Activated CD4-positive, CD25-positive, alpha-beta regulatory T cell treated with anti-CD3 and anti-CD28 coated beads, Interleukin-2, amount 50 U/mL, for 24 hours (primary cell): ENCODE measurements at places on chromosomes 4 and X.
A peak's percentile ranks its signal among the peaks of the same experiment; 100 is the strongest.

- no peak for ATAC-seq
Measured at GRCh38 chr4:177232473-177232872, 77.2 kb upstream of the NEIL3 start.

DNA sequence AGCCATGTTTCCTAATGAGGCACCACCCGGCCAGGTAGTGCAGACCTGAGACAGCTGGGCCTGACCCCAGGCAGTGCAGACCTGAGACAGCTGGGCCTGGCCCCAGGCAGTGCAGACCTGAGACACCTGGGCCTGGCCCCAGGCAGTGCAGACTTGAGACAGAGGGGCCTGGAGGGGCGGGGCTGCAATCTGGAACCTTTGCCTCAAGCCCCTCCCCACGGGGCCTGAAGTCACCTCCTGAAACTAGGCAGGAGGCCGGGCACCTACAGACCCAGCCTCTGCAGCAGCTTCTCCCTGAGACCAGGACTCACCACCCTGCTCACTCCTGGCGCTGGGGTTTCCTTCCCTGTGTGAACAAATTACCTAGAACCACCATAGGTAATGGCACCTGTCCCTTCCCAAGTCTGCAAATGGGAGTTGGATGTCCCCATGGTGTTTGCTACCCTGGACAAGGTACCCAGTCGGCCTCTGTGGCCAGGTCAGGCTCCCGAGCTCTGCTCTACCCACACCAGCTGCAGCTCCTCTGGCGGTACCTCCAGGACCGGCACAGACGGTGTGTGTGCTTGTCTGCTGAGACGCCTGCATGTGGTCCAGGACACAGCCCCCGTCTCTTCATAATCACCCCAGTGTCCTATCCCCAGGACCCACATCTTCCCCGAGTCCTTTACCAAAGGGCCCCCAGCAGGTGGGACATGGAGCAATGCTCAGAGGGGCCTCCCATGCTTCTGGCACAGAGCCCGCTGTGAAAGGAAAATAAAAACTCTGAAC lies 53.1 kb upstream of the C4orf50 start:
- ATAC-seq: no peak

DNA sequence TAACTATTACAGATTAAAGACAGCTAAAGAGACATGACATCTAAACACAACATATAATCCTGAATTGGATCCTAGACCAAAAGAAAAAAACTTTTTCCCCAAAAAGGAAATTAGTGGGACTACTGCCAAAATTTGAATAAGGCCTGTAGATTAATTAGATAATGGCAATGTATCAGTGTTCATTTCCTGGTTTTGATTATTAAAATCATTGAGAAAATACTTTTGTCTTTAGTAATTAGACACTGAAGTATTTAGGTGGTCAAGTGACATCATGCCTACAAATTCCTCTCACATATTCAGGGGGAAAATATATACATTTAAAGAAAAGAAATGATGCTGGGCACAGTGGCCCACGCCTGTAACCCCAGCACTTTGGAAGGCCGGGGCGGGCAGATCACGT lies 10.4 kb upstream of the USO1 start:
- no peak for ATAC-seq

- ATAC-seq: no peak
Measured at GRCh38 chr4:170672381-170672965, 582.7 kb upstream of the AADAT start.

- no peak for ATAC-seq
Measured at GRCh38 chr4:151715881-151716280, 44.9 kb downstream of the GATB start.

GRCh38 chr4:105626846-105627245 lies 74.4 kb downstream of the ARHGEF38 start:
- ATAC-seq: no peak

- no peak for ATAC-seq
Measured at GRCh38 chr4:32499171-32499570, 1779.0 kb downstream of the PCDH7 start.

DNA sequence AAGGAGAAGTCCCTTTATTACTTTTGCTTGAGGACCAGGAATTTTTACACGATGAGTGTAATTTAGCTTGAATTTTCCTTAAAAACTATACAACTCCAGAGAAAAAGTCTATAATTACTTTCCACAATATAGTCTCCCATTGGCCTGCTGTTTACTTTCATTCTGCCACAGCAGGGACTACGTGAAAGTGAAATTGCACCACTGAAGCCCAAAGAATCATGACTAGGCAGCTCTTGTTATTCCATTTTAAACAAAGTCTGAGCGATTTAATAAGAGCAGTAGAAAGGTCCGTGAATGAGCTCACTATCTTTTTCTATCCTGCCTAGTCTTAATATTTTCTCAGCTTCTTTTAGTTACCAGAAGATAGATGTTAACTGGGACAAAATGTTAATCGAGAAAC lies 68.6 kb downstream of the ADGRG4 start:
- ATAC-seq: no peak

GRCh38 chrX:83416273-83416672 lies 91.8 kb upstream of the POU3F4 start:
- no peak for ATAC-seq

- no peak for ATAC-seq
Measured at GRCh38 chr4:125642645-125643044, 327.9 kb downstream of the FAT4 start.

DNA sequence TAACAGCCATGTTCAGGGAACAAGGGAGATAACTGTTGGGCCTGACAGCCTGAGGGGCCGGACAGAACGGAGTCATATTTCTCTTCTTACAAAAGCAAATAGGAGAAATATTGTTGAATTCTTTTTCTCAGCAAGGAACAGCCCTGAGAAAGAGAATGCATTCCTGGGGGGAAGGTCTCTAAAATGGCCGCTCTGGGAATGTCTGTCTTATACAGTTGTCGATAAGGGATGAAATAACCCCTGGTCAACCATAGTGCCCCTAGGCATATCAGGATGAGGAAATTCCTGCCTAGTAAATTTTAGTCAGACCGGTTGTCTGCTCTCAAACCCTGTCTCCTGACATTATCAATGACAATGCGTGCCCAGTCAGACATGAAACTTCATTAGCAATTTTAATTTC lies 1925.5 kb downstream of the PCDH7 start:
- no peak for ATAC-seq

GRCh38 chr4:117326091-117326490 lies 240.7 kb upstream of the TRAM1L1 start:
- ATAC-seq: no peak

GRCh38 chr4:70954032-70954431 lies 39.4 kb upstream of the DCK start:
- no peak for ATAC-seq

DNA sequence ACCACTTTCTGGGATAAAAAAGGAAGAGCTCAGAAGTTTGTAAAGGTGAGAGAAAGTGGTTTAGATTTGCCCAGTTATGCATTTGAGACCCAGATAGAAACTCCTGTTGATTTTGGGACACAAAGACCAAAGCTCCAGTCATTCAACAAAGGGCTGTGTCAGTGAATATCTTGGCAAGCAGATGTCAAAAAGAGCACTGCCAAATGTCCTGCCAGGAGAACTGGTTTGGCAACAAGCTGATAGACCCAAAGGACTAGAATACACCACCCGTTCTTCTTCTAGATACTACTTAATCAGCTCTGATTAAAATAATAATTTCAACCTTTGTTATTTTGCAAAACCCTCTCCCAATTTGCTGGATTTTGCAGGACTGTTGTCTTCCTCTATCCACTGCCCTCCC lies 121.4 kb downstream of the NHS start:
- ATAC-seq: no peak

DNA sequence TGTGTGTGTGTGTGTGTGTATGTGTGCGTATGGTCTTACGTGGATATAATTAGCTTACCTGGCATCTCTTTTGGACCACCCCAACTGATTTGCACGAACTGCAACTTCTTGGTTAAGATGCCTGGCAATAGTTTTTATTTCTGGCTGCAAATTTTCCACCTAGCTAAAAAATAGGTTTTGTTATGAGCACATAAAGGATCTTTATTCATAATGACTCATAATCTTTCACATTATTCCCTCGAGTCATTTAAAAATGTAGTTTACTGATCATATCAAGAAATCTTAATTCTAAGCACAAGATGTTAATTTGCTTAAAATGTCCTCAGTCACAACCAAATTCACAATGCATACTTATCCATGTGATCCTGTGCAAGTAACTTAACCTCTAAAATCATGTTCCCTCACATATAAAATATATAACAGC lies 1.5 kb downstream of the COX18 start:
- ATAC-seq: peak; percentile 7

- no peak for ATAC-seq
Measured at GRCh38 chr4:108334031-108334430, 165.3 kb upstream of the LEF1 start.

DNA sequence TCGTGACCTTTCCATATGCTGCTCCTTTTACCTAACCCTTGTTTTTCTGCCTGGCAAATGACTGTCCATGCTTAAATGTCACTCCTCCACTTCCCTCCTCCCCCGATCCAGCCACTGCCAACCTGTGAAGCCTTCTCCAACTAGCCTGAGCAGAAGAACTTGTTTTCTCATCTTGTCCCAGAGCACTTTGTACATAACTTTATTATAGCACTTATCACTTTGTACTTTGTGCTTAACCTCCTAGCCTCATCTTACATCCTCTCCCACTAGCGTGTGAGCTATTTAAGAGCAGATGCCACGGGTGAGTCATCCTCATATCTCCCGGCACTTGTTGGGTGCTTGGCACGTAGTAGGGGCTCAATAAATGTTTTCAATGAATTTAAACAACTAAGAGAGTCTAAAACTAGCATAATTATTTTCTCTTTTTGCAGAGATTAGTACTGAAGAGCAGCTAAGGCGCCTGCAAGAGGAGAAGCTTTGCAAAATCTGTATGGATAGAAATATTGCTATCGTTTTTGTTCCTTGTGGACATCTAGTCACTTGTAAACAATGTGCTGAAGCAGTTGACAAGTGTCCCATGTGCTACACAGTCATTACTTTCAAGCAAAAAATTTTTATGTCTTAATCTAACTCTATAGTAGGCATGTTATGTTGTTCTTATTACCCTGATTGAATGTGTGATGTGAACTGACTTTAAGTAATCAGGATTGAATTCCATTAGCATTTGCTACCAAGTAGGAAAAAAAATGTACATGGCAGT lies 46.9 kb downstream of the XIAP start:
- ATAC-seq: no peak

DNA sequence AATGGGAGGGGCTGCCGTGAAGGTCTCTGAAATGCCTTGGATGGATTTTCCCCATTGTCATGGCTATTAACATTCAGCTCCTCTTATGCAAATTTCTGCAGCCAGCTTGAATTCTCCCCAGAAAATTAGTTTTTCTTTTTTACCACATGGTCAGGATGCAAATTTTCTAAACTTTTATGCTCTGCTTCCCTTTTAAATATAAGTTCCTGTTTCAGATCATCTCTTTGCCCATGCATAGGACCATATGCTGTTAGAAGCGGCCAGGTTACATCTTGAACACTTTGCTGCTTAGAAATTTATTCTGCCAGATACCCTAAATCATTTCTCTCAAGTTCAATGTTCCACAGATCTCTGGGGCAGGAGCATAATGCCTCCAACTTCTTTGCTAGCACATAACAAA lies 13.8 kb upstream of the CLDN34 start:
- ATAC-seq: no peak

DNA sequence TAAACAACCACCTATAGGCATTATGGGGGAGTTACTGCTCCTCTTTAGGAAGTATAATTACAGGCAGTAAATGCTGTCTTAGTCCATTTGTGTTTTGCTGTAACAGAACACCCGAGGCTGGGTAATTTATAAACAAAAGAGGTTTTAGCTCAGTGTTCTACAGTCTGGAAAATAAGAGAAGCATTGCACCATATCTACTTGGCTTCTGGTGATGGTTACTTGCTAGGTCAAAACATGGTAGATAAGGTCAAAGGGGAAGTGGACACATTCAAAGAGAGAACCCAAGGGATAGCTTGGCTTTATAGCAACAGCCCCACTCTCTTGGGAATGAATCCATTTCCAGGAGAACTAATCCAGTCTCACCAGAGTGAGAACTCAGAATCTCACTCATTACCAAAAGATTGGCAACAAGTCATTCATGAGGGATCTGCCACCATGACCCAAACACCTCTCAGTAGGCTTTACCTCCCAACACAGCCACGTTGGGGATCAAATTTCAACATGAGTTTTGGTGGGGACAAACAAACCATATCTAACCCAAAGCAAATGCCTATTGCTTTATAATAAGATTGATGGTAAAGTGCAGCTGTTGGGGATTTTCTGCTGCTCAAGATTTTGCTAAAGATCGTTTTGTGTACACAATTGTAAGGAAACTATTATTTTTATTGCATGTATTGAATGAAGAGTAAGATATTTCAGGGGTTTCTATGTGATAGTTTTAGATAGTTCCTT lies 32.6 kb downstream of the STAG2 start:
- no peak for ATAC-seq

DNA sequence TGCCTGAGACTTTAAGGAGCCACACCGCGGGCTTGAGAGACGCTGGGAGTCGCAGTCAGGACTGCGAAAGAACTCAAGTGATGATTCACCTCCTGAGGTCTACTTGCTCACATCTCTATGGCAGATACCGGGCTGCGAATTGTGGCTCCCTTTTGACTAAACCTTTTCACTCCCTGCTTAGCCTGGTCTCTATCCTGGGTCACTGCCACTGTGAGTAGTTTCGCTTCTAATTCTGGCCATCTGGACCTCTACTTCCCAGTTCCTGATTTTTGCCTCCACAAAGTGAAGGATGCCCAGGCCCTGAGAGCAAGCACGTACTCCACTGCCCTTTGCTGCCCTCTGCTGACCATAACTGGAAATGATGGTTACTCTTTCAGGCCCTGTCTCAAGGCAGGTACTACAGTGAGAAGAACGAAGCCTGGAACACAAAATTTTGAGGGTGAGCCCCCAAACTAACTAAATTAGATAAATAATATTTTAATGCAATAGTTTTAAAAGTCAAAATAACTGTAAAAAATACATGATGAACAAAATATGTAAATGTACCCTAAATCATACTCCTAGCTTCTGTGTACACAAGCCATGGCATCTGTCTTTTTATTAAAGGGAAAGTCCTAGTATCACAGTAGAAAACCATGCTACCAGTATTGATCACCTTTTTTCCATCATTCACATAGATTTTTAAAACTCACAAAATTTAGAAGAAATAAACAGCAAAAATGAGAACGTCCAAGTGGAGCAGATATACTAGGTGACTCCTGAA lies 16.7 kb downstream of the MAD2L1 start:
- peak; percentile 84 for ATAC-seq

DNA sequence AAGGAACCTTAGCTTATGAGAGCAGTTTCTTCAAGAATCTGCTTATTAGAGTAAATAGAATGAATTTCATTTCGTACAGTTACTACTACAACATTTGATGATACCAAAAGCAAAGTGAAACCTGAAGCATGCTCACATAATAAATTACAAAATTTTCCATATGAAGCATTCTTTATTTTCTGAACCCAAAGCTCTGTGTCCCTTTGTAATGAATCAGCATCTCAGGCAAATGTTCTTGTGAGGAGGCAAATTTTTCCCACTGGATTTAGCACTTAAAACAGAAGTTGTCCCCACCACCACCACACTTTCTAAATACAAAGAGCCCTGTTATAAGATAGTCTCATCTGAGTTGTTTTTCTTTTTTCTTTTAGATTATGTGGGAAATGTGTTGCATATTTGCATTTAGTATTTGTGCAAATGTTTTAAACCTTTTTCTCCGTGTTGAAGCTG lies 70.7 kb upstream of the NFKB1 start:
- no peak for ATAC-seq

- no peak for ATAC-seq
Measured at GRCh38 chr4:64539234-64539849, 130.1 kb upstream of the TECRL start.

- ATAC-seq: no peak
Measured at GRCh38 chr4:4912155-4912554, 52.7 kb downstream of the MSX1 start.
